Kidney epithelial cell (primary cell): ENCODE measurements at places on chromosomes 2 and 18.

GRCh38 chr2:43356774-43357173 lies 130.4 kb upstream of the ZFP36L2 start:
- no peak for DNase-seq

DNA sequence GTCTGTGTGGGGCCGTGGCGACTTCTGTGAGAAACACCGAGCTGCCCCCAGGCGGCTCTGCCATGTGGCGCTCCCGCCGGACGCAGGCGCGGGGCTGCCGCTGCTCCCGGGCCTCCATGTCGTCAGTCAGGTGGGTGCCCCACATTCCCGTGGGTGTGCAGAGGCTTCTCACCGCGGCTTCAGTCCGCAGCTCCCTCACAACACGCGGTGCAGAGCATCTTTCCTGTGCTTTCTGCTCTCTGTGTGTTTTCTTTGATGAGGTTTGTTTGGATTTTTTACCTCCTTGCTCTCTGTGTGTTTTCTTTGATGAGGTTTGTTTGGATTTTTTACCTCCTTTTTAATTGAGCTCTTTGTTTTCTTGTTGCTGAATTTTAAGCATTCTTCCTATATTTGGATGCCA lies 13.0 kb downstream of the AQP12A start:
- no peak for DNase-seq

DNA sequence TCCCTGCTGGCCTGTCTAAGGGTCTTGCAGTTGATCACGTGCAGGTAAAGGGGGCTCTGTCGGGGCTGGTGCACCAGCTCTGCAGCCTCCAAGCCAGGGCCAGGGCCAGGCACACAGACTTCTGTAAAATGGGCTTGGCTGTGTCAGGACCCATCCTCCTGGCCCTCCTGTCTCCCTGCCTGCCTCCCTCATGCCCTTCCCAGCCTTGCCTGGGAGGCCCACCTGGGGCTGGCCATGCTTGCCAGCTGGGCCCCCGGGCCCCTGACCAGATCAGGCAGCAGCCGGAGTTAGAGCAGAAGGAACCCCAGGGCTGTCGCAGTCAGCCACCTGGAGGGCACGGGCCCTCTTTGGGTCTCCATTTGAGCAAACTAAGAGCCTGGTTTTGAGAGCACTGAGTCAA lies 2.0 kb downstream of the SLC66A3 start:
- no peak for DNase-seq

DNA sequence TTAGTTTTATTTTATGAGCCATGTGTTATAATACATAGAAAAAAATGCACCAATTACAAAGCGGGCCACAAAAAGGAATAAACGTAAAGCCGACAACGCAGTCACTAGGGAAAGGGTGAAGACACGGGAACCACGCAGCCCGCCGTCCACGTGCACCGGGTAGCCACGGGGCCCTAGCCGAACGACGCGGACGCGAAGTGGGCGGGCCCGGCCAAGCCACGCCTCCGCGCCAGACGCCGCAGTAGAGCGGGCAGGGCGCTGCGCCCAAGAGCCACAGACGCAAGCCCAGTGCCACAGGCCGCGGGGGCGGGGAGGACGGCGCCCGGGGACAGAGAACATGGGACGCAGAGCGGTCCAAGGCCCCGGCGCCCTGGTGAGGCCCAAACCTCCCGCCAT lies at the start of gene DUSP28:
TSS of gene DUSP28 (plus strand) at position 274 of the 396 bp plus-strand sequence. CDS start 328 bp downstream, outside the sequence.
- DNase-seq, result no peak

DNA sequence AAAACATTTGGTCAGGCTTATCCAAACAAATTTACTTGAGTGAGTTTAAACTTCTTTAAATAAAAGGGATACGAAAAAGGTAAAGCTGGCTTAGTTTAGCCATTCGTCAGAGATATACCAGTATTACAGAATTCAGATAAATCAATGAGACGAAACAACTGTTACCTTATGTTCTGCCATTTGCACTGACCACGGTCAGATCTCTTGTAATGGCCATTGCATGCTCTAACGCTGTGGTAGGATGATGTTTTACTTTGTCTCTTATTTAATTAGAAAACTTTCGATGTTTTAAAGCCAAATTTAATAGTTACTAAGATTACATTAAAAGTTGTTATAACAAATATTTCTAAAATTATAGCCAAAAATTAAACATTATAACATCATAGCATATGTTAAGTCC lies 1.5 kb downstream of the C18orf54 start:
- no peak for DNase-seq

- DNase-seq, result no peak
These were observed 241.3 kb downstream of the MREG start for GRCh38 chr2:215772003-215772402.

DNA sequence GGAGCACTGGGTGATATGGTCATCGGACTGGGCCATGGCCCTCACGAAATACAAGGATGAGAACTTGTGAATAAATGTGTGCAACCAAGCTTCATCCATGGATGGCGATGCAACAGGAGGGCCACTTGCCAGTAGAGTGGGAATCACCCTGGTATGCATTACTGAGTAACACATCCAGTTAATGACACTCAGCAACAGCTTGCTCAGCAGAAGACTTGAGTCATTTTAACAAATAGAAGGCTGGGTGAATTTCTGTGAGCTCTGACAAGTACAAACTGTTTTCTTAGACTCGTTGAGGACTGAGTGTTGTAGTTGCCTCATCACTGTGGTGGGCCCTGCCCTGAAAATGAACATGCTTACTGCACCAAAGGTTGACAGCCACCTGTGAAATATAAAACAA lies 221.6 kb downstream of the NCKAP5 start:
- peak; percentile 85 for DNase-seq
